ENCODE measurements at places on chromosomes 3 and 15. TPM values are rescaled to one million over a fixed set of nuclear protein-coding genes. Genes with fewer than 3 reads are reported as not detected.

CLRN1 gene
- total RNA-seq = not detected

GATA2 gene
- 1.2 TPM for total RNA-seq

IMPG2 gene
- 6.9 TPM for total RNA-seq

SLC22A13 gene
- total RNA-seq = 0.69 TPM

TTLL13 gene
- not detected for total RNA-seq

TGM4 gene
- not detected for total RNA-seq

KIF7 gene
- 5.1 TPM for total RNA-seq

KBTBD13 gene
- not detected for total RNA-seq

SYNPR gene
- 105 TPM for total RNA-seq

BCL2A1 gene
- total RNA-seq = 3.0 TPM

CFAP100 gene
- total RNA-seq = 6.5 TPM

Measured in diencephalon (tissue), 1 donor.